ENCODE measurements at places on chromosomes 3 and 15. TPM values are rescaled to one million over a fixed set of nuclear protein-coding genes. Genes with fewer than 3 reads are reported as not detected.

DNA sequence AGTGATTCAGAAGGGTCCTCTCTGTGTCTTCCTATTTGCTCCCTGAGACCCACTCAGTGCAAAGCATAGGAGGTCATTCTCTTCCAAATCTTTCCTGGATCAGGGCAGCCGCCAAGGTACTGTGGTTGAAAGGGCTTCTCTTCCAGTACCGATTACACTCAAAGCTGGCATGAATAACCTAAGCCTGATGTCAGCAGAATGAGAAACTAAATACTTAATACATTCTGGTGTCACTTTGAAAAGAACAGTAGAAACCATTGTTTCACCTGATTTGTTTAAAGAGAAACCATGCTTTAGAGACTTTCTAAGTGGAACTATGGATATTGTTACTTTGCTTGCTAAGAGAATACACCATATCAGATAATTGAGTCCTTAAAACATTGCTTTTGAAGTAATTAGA, 50.2 kb downstream of the PDHB start:
- DNase-seq, result peak; percentile 35

GRCh38 chr15:81485806-81486205, 111.8 kb upstream of the TMC3 start:
- DNase-seq, result no peak

DNA sequence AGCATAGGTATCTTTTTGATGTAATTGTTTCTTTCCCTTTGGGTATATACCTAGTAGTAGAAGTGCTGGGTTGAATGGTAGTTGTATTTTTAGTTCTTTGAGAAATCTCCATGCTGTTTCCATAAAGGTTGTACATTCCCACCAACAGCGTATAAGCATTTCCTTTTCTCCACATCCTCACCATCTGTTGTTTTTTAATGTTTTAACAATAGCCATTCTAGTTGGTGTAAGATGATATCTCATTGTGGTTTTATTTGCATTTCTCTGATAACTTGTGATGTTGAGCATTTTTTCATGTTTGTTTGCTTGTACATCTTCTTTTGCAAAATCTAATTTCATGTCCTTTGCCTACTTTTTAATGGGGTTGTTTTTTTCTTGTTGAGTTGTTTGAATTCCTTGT, 80.0 kb upstream of the TMC3 start:
- DNase-seq, result no peak

Gene EFCAB12
- total RNA-seq, result 0.32 TPM

GRCh38 chr3:18424729-18425640, at the start of gene SATB1:
SATB1 (minus strand) TSS chr3:18425339; CDS start chr3:18420967, 4,372 bp downstream.
- no peak for DNase-seq

DNA sequence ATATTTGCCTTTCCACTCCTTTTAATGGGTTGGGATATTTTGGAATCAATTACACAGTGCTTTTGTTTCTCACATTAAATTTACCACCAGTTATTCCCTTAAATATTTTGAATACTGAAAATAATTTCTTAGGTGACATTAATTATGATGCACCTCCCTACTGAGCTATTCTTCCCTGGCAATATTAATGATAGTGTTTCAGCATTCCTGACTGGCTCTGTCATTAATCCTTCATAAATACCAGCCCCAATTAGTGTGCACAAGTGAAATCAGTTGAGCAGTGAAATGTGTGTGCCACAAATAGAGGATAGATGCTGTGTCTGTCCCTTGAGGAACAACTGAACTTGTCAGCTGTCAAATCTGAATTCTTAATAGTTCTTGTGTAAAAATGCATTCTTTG, 304.0 kb downstream of the CACNA2D3 start:
- DNase-seq, result no peak

GRCh38 chr15:70541511-70541910, 221.8 kb downstream of the UACA start:
- DNase-seq, result no peak

DNA sequence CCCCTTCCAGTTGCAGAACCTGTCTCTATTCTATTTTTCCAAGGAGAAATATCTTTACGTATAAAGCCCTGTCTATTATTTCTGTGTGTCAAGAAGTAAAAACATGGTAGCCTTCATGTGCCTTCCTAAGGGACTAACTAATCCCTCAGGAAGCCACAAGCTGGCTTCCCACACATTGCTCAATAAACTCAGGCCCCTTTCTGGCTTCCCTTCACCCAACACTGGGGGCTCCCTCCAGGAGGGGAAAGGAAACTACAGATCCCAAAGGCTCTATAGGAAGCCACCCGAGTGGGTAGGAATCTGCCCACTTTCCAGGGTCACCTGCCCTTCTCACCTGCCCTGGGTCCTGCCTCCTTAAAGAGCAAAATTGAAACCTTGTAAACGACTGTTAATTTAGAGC, 4.6 kb downstream of the TLE3 start:
- DNase-seq, result no peak

- peak; percentile 80 for DNase-seq
Measured at GRCh38 chr3:16309558-16309957, 44.5 kb downstream of the OXNAD1 start.

DNA sequence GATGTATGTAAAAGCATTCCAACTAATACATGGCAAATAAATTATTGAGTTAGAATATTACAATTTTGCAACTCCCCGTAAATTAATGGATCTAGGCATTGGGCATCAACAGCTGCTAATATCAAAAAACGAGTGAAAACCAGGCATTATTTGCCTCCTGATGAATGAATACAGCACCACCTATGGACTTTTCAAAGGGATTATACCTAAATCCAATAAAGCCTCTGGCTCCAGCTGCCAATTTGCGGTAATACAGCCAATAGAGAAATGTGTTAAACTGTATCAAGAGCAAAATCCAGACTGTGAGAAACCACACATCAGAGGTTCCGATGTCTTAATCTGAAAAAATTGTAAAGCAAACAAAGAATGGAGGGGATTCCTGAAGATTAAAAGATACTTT, 16.3 kb upstream of the A4GNT start:
- no peak for DNase-seq

Gene PLSCR4
- 0.82 TPM for total RNA-seq

- peak; percentile 62 for DNase-seq
Measured at GRCh38 chr15:75640483-75641178, 607 bp upstream of the IMP3 start.

Gene AHSG
- total RNA-seq, result 0.21 TPM

DNA sequence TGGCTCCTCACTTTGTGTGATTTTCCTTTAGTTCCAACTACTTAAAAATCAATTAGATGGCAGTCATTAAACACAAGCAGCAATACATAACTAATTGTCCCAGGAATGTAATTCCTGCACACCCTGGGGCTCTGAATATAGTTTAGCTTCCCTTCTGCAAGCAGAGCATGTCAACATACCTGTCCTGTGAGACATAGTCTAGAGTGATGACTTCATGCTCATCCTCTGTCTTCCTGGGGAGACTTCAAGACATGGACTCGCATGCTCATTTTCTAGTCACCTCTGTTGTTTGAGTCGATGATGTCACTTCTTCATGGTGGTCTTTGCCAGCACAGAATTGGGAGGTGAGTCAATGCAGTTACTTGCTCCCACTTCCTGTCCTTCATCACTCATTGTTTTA, 15.7 kb downstream of the C3orf52 start:
- peak; percentile 99 for DNase-seq

DNA sequence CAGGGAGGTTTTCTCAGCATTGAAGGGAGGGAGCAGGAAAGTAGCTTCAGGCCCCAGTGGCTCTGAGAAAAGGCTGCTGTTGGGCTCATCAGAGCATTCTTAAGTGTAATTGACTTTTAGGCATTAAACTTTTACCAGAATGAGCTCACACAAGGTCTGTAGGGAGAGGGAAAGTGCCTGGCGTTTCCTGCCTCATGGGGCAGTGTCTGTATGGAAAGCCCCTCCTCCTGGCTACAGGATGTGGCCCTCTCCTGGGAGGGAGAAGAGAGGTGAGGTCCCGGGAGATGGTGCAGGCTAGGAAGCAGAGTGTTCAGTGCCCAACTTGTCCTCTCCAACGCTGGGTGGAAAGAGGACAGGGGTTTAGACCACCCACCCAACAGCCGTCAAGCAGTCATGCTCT, 21.3 kb upstream of the SCN10A start:
- no peak for DNase-seq

Gene CCDC33
- total RNA-seq, result not detected

Gene SAMMSON
- total RNA-seq, result not detected

Gene FETUB
- total RNA-seq, result 0.07 TPM

DNA sequence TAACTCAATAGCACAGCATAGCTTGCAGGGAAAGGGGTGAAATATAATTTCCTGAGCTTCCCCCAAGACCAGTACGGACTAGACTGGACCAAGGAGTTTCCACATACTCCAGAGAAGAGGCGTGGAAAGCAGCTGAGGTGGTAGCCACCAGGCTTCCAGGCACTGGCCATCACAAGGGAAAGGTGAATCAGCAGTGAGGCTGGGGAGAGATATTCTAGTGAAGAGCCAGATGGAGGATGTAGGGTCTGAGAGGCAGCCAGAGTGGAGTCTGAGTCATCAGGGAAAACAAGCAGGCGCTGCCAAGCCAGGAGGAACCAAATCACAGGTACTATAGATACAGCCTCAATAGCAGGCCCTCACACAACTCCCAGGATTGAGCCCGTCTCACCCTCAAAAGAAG, 9.6 kb upstream of the RASA2 start:
- peak; percentile 84 for DNase-seq

GRCh38 chr3:101725194-101725889, 928 bp downstream of the CEP97 start:
- no peak for DNase-seq

- DNase-seq, result no peak
Measured at GRCh38 chr3:83218383-83219200, 1457.1 kb upstream of the GBE1 start.

Gene CEMIP
- total RNA-seq, result 1.2 TPM

Gene ECE2
- not detected for total RNA-seq

GRCh38 chr3:68485051-68485450, 447.3 kb downstream of the TAFA4 start:
- no peak for DNase-seq

Gene COL8A1
- total RNA-seq, result 211 TPM

GRCh38 chr3:18086078-18086477, 339.1 kb downstream of the SATB1 start:
- DNase-seq, result no peak

DNA sequence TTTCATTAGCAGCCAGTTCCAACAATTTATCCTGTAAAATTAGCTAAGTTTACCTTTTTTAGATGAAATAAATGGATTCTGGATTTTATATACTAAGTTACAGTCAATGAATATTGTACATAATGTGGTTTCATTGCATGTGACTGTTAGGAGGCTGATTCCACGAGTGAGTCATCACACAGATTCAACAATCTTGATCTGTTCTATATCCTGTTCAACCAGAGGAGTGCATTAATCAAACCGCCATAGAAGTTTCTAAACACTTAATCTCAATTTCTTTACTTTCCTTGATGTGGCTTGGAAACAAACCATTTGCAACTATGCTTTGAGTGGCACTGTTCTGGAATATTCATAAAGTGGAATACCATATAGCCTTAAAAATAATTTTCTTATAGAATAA, 15.3 kb downstream of the DNAJC13 start:
- peak; percentile 39 for DNase-seq

Gene WDR48
- 20.0 TPM for total RNA-seq

Gene MSL2
- 22.1 TPM for total RNA-seq

Gene POPDC2
- 0.39 TPM for total RNA-seq

- no peak for DNase-seq
Measured at GRCh38 chr3:20405744-20406143, 219.7 kb upstream of the SGO1 start.

DNA sequence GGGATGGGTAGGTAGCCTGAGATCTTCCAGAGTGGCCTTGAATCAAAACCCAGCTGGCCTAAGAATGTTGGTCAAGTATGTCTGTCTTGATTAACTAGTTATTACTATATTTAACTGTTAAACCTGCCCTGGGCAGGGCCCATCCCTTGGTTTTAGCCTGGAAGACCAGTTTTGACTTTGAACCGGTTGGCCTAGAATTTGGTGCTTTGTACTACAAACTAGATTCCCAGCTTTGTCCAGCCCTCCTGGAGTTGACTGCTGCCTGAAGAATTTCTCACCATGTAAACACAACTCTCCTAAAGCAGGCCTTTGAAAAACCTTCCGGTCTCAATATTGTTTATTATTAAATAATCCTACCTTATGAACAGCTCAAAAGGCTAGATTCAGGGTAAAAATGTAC, 16.0 kb downstream of the C15orf62 start:
- DNase-seq, result peak; percentile 9

GRCh38 chr15:67783303-67783702, 42.0 kb upstream of the SKOR1 start:
- DNase-seq, result no peak

DNA sequence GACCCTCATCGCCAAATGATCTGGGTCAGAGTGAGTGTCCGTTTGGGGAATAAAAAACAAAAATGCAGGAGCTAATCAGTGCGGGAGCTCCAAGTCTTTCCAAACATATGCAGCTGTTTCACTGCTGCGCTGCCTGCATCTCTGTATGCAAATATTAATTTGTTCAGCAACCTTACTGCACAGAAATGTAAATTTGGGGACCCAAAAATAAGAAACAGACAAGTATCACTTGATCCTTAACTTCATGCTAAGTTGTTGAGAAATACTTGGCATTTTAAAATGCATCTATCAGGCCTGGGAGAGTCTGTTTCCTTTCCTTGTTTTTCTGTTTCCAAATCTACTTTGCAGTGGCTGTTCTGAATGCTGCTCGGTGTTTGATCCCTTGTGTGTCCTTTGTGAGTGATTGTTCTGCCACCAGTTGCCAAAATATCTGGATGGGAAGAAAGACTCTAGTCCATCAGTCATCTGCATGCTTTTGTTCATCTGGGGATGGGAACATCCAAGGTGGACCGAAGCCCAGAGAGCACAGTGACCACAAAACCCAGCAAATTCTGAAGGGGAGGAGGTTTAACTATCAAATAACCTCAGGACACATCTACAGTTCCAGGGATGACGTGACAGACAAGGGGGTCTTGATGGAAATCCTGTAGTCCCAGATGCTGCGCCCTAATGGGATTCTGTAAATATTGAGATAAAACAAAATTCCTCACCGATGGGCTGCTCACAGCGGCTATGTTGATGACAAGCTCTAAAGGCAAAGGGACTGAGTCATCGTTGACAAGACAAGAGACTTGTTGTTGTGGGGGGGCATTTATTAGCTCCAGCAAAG, 199.5 kb upstream of the WNT5A start:
- no peak for DNase-seq

Gene SERPINI2
- not detected for total RNA-seq

DNA sequence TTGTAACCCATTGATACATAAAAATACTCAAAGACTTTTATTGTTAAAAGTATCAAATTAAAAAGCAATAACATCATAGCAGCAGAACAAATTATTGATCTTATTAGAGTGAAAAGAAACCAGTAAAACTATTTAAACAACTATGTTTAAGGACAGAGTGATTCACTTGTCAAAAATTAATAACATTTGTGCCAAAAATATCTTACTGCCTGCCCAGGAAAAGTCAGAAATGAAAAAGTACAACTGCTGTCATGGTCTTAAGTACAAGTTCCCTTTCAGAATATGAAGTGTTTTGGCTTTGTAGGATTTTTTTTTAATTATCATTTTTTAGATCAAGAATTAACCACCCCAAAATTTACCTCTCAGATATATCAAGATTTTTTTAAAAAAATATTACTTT, 3.4 kb downstream of the IFT57 start:
- DNase-seq, result no peak

Gene ALCAM
- total RNA-seq, result 117 TPM

- no peak for DNase-seq
Measured at GRCh38 chr3:67894510-67894909, 240.1 kb upstream of the SUCLG2 start.

GRCh38 chr15:60172143-60172542, 168.0 kb downstream of the FOXB1 start:
- DNase-seq, result peak; percentile 9

- DNase-seq, result no peak
Measured at GRCh38 chr15:81222007-81222406, 25.3 kb downstream of the IL16 start.

- DNase-seq, result no peak
Measured at GRCh38 chr3:148367756-148368155, 329.9 kb upstream of the AGTR1 start.

Gene PTPRG
- total RNA-seq, result 18.6 TPM

Gene ITGA11
- total RNA-seq, result not detected
